ENCODE measurements at places on chromosomes 5 and 9.

DNA sequence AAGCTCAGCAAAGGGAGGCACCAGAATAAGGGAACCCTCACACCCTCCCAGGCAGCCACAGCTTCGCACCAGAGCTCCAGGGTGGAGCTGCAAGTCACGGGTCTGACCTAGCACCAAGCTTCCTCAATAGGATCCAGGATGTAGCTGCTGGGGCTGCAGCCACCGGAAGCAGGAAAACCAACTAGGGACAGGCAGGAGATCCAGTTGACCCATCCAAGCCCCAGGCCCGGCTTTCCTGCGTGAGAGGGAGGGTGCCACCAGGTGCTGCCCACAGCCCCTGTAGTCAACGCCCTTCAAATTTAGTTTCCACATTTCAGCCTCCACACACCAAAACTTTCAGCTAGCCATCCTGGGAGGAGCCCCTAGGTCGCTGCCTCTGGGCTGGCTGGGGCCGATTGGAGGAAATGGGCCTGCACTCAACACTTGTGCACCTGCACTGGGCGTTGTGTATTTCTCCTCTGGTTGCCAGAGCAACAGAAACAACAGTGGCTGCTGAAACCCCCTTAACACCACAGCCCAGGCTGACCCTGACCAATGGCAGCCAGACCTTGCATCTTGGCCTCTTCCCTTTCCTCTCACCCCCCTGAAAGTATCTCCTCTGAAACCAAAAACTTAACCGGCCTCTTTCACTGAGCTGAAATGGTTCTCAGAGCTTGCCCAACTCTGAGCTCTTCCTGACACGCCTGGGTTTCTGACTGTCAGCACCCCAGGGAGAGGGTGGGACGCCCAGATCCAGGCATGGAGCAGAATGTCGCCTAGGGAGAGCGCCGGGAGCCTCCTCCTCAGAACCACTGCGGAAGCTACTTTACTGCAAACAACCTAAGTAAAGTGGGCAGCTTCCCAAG is 226.5 kb upstream of the MAP3K1 start:
- peak; percentile 5 for DNase-seq

DNA sequence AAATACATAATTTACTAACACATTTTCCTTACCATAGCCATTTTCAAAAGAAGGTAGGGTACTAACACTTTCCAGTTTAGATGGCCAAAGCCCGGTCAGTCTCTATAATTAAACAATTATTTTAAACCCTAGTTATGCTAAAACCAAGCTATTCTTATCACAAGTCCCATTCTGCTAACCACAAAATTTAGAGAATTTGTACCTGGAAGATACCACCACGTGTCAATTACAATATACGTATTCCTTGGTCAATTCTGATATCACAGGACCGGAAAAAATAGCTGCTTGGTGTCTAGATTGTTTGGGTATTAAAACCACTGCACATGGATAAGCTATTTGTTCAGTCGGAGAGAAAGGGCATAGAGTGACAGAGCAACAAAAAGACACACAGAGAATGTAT is 18.9 kb upstream of the SKP1 start:
- DNase-seq = no peak

DNA sequence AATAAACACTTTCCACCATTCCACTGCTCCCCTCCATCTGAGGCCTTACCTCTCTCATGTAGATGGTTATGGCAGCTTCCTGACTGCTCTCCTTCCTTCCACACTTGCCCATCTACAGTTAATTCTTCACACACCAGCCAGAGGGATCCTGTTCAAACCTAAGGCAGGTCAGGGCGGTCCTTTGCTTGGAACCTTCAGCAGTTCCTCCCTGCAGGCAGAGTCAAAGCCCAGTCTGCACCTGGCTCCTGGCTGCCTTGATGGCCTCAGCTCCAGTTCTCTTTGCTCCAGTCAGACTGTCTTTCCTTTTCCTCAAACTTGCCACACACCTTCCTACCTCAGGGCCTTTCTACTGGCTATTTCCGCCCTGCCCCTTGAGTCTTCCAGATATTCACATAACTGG is 30.2 kb upstream of the NR3C1 start:
- DNase-seq = no peak

GRCh38 chr5:68762201-68762600 is 331.6 kb upstream of the SLC30A5 start:
- DNase-seq = no peak

DNA sequence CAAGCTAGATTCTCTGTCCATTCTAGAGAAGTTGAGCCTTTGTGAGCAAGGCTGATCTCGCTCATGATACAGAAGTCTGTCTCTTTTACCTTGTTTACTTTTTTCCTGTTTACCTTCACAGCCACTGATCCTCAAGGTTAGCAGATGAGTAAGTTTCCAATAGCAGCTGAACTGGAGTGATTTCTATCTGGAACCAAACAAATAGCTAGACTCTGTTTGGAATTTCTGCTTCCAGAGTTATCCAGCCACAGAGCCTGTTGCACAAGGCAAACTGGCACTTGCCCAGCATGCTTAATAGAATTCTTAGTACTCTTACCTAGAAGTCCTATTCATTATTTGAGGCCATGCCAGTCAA is 12.8 kb upstream of the PANK3 start:
- no peak for DNase-seq

GRCh38 chr5:21661184-21661583 is 1192.0 kb downstream of the CDH12 start:
- no peak for DNase-seq

GRCh38 chr5:53063176-53063575 is 46.4 kb downstream of the MOCS2 start:
- DNase-seq = no peak

GRCh38 chr5:132027027-132027426 is 15.6 kb upstream of the ACSL6 start:
- DNase-seq = no peak

GRCh38 chr9:4108754-4109465 is 191.0 kb downstream of the GLIS3 start:
- DNase-seq = no peak

- no peak for DNase-seq
Measured at GRCh38 chr5:34001241-34001841, 6.5 kb downstream of the AMACR start.

- DNase-seq = no peak
Measured at GRCh38 chr5:138755084-138755748, 2.0 kb downstream of the CTNNA1 start.

- DNase-seq = no peak
Measured at GRCh38 chr9:36889844-36890243, 144.2 kb downstream of the PAX5 start.

DNA sequence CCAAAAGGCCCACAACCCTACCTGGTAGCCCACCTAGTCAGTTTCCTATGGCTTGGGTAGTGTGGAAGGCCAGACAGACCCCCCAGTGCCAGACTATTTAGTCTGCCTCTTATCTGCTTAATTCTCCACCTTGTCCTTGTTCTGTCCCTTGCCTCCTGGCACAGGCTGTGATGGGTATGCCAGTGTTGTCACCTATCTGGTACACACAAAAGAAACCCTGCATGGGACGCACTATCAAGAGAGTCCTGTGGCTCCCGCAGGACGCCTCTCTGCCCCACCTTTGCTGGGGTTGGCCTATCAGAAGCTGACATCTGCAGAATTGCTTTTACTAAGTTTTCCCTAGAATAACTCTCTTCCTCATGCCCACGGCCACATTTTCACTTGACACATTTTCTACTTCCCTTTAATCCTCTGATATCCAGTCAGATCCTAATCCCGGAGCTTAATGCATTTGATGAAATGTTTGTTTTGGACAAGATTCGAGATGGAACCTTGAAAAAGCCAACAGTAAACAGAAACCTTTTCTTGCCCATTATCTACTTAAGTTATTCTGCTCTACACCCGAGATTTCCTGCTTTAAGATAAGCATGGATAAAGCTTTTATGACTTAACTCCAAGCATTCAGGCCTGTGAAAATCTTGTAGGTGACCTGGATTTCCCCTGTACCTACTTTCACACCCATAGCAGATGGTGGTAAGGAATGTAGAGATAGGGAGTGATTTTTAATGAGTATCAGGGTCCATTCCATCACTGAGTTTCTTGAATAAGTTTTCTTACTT is 468.5 kb downstream of the ZNF608 start:
- DNase-seq = no peak

GRCh38 chr5:75566710-75567309 is 44.4 kb upstream of the ANKDD1B start:
- DNase-seq = no peak

DNA sequence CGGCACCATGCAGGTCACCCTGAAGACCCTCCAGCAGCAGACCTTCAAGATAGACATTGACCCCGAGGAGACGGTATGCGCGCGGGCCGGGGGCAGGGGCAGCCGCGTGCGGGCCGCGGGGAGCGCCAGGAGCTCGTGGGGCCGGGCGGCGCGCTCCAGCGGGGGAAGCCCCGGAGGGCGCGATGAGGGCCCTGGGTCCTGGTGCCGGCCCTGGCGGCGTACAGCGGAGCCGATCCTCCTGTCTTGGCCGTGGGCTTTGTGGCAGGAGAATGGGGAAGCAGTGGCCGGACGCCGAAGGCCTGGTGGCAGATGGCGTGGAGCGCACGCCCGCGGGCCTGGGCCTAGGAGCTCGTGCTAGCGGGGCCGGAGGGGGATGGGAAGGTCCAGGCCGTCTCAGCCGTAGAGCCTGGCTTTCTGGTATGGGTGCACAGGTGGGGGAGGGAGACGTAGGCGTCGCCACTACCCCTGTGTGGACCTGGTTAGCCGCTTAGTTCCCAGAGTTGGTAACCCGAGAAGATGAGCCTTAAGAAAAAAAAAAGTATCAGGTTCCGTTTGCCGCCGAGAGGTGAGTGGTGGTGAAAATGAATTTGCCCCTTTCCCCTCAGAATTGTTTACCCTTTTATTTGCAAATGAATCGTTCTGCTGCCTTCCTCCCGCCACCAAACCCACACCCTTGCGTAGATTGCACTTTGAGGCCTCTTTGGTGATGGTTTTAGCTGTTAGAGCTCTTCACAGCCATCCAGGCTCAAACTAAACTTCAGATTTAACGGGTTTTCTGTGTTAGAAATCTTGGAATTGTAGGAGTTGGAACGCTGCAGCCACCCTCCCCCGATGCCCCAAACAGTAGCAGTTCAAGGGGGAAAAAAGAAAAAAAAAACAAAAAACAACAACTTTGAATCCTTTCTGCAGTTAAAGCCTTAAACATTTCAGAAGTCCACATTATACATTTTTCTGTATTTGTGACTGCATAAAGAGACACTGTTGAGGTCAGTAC is 841 bp downstream of the RAD23B start:
- DNase-seq = peak; percentile 20

DNA sequence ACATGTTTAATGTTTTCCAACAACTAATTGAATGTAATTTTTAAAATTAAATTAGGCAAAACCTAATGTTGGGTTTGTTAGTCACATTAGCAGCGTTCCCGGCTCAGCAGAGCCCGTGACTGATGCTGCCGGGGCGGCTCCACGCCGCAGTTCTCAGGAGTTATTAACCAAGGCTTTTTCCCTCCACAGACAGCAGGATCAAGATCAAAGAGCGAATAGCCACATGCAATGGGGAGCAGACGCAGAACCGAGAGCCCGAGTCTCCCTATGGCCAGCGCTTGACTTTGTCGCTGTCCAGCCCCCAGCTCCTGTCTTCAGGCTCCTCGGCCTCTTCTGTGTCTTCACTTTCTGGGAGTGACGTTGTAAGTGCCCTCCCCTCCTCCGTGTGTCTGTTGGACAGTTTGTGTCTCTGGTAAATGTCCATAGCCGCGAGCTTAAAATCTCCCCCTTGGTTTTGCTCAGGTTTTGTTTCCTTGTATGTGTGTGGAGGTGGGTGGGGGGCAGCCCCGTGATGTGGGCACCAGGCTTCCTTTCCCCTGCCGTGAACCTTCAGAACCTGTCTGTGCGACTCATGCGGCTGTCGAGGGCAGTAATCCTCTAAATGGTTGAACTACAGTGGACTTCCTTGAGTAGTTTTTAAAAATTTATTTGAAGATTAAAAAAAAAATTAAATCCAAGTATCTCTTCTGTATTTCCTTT is 37.1 kb downstream of the TENT4A start:
- DNase-seq = no peak

DNA sequence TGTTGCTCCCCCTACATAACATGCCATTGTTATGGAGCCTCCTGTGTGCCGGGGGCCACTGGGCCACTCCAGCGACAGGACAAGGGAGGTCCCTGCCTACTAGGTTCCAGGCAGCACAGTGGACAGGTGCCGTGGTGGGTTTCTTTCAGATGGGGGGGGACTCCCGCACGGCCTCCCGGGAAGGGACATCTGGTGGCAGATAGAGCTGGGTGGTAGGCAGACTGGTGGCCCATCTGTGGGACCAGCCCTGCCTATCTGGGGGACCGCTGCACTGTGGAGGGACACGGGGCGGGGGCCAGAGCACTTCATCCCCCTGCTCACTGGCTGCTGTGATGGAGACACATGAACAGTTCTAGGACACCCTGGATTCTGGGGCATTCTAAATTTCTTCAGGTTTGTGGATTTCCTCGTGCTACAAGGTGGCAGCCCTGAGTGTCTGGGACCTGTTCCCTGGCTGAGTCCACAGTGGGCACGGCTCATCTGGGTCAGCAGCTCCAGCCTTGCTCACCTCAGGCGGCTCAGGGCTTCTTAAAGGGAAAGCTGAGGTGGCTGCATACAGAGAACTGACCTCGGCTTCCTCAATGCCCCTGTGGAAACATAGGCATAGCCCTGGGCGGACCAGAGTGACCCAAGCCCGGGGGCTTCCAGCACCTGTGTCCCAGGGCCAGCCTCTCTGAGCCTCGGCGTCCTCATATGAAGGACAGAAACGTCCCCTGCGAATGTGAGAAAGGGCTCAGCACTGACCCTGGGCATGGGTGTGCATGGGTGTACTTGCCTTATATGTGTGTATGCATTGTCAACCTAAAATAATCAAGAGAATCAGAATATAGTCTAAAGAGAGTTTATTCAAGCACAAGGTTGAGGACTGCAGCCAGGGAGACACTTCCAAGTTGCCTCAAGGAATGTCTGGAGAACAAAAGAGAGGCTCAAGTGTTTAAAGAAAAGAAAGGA is 22.5 kb downstream of the FGD3 start:
- DNase-seq = no peak

DNA sequence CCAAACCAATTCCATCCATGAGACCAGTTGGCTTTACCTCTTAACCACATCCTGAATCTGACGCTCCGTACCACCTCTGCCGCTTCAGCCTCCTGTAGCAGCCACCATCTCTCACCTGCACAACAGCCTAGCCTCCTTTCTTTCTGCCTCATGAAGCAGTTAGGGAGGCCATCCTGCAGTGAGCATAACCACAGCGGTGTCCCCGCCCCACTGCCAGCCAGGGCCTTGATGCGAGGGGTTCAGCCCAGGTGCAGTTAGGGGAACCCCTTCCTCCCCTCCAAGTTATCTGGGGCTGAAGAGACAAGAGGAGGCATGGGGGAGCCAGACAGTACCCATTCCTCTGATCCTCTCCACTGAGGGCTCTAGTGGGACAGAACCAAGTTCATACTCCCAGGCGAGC is 167.0 kb downstream of the C5orf15 start:
- DNase-seq = no peak

Data from stimulated activated CD8-positive, alpha-beta memory T cell treated with anti-CD3 and anti-CD28 coated beads, Interleukin-7, amount 100 ng/mL, for 1 hour (primary cell).